Memory B cell (primary cell): ENCODE measurements at places on chromosomes 11 and 22.

DNA sequence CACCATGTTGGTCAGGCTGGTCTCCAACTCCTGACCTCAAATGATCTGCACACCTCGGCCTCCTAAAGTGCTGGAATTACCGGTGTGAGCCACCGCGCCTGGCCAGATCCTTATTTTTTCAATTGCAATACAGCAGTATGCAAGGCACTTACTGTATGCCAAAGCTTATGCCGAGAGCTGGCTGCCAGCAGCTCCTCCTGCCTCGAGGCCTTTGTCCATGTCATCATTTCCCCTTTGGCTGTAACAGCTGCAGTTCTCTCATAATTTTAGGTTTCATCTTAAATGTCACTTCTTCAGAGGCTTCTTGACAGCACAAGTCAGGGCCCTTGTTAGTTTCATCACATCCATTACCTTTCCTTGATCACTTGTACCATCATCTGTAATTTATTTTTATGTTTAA lies 1.5 kb upstream of the SREBF2 start:
- DNase-seq: no peak

DNA sequence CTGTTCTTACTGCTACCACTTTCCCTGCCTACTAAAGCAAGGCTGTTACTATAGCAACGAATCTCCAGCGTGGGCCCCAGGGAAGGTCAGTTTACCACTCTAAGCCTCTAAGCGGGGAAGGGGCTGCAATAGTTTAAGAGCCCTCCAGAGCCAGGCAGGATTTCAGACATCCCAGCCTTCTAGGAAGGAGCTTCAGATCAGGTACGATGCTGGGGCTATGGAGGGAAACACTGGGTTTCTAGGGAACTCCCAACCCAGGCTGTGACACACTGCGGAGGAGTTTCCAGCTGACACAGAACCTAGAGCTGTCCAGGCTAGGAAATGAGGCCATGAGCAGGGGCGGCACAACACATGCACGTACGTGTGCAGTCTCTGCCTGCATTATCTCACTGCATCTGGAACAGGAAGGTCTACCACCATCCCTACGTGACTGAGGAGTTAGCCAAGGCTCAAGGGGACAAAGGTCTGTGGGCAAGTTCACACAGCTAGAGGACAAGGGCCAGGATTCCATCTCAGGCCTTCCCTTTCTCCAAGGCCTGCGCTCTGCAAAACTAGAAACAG lies 20.4 kb downstream of the HPS4 start:
- DNase-seq: no peak

GRCh38 chr22:33105501-33105911 lies 47.3 kb upstream of the SYN3 start:
- no peak for DNase-seq

DNA sequence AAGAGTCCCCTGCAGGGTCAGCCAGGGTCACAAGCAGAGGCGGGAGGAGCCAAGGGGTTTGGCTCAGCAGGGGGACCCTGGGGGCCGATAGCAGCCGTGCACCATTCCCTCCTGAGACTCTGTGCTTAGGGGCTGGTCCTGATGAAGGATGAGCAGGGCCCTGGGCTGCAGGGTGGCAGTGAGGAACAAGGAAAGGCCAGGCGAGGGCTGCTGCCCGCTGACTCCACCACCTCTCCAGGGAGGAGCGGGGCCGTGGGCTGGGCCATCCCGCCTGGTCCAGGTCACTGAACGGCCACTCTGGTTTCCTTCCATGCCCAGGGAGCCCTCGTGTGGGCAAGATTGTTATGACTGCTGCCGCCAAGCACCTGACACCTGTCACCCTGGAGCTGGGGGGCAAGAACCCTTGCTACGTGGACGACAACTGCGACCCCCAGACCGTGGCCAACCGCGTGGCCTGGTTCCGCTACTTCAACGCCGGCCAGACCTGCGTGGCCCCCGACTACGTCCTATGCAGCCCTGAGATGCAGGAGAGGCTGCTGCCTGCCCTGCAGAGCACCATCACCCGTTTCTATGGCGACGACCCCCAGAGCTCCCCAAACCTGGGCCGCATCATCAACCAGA lies 9.2 kb upstream of the NDUFS8 start:
- no peak for DNase-seq

DNA sequence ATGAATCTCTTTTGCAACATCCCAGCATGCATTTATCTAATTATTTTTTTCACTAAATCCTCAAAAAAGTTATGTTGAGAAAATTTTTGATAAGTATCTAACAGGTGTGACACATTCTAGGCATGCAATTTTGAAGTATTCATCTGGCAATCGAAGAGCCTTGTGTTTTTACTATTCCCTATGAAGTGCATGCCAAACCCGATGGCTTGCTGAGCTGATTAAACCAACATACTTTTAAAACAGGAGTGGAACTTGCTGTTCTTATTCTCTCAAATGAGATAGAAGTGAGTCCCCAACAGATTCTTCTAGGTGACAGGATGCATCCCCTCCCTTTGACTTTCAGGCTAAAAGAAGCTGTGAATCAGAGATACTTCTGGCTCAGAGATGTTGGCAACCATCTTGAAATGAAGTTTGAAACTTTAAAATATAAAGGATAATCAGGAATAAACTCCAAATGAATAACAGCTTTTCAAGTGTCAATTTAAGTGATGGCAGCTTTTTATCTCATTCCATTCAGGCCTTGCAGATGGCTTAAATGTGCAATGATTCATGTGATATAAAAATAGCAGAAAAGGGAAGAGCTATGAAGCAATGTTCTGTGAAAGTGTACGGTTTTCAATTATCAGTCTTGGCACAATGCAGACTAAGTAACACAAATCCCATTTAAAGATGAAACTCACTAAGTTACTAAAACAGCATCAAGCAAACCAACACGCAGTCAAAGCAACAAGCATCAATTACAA lies 67.7 kb downstream of the APOL5 start:
- DNase-seq: no peak

DNA sequence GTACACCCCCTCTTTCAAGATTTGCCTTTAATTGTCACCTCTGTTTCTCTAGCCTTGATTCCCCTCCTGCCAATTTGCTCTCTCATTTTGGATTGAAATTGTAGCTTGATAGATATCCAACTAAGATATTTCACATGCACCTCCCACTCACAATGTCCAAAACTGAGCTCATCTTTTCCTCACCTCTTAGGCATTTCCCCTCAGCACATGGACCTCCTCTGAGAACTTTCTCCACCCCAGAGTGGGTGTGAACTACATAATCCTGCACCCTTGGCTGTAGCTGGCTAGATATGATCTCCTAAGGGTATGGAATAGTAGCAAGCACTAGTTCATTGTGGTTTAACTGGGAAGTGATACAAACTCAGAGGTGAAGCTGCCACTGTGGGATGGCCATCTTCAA lies 91.5 kb upstream of the SESN3 start:
- DNase-seq: no peak

- DNase-seq: no peak
These were observed 20.5 kb upstream of the SORL1-AS1 start for GRCh38 chr11:121473064-121473777.

DNA sequence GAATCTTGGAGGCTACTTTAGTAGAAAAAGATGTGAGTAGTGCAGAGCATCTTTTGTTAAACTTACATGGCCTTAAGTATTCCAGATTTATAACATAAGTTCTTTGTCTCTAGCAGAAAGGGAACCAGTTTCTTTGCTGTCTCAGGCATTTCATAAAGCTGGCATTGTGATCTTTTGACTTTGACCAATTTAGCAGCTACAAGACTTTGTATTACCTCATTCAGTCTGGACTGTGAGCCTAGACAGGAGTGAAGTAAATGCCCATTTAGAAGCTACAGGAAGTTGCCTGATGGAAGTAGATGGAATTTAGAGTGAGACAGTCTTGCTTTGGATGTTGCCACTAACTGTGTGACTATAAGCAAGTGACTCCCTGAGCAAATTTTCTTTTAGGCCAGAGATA lies 25.7 kb upstream of the GLYAT start:
- DNase-seq: no peak

- no peak for DNase-seq
These were observed 46.5 kb downstream of the GNB1L start for GRCh38 chr22:19807914-19808872.

- no peak for DNase-seq
These were observed 8.0 kb upstream of the COMT start for GRCh38 chr22:19933341-19934241.

DNA sequence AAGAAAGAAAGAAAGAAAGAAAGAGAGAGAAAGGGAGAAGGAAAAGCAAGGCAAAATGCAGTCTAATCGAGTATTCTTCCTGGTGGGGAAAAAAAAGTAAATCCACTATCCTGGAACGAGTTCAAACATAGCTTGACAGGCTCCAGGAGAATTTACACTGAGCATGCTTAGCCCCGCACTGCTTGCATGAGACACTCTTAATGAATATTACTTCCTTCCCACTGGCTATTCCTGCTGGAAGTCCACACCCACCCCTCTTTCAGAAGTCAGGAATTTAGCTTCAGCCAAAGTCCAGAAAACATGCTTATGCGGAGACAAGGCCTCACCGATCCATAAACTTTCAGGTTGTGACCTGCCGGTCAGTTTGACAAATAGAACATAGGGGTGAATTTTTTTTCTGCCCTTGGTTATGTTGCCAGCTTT lies 251.8 kb upstream of the BLID start:
- no peak for DNase-seq

- no peak for DNase-seq
These were observed 75.2 kb downstream of the ZNRF3 start for GRCh38 chr22:28958611-28959010.

GRCh38 chr11:62709247-62710000 lies 1.9 kb downstream of the GNG3 start:
- peak; percentile 96 for DNase-seq

DNA sequence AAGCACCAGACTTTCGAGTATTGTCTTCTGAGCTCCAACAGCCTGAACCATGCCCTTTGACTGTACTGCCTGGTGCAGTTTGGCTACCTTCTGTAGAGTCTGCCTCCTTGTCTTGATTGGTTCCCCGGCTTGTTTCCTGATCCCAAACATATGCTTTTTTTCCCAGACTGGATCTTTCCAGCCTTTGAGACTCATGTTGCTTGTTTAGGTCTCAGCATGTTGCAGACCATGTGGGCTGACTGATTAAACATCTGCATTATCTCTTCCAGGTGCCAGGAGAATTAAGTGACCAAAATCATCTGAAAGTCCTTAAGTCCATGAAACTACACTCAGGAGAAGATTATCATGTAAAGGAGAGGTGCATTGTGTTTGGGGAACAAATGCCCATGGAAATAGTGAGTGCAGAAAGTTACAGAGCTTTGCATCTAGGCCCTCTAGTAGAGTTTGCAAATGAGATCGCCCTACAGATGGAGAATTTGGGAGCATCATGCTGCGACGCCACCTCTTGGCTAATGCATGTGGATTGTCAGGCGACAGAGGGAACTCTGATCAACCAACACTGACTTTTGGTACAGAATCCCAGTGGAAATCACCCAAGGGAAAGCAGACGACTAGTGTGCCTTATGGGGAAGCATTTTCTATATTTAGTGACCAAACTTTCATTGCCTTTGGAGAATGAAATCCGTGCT lies 188.8 kb downstream of the BLID start:
- no peak for DNase-seq

- no peak for DNase-seq
These were observed 73.1 kb upstream of the CLMP start for GRCh38 chr11:123268156-123268555.

- DNase-seq: no peak
These were observed 8.0 kb downstream of the TTC17 start for GRCh38 chr11:43366677-43367076.

GRCh38 chr11:125426818-125427528 lies 69.1 kb downstream of the FEZ1 start:
- no peak for DNase-seq

DNA sequence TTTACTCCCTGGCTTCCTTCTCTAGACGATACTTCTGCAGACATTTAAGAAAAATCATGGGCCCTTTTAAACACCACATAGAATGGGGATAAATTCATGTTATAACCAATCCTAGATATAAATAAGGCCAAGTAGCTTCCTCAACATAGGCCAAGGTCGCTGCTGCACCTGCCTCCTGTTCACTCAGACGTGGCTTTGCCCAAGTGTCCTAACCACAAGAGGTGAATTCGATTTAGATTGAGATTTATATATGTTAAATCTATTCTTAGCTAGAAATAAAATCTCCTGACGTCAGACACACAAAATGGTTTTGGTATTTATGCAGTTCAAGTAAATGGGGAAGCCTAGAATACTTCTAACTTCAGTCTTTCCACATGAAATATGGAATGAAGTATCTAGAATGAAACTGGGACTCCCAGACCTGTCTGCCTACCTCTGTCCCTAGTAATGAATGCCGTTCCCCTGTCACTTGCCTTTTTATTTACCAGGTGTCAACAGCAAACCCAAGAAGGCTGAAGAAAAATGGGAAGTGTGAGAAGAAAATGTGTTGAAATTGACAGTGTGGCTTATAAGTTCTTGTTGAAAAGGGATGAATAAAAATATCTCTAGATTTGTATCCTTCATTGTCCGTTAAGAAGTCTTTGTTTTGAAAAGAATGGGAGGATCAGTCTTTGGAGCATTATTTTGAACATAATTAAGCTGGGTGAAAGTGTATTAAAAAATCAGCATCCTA lies 131.8 kb downstream of the HIPK3 start:
- DNase-seq: no peak
